ENCODE measurements at places on chromosomes 4 and X.

DNA sequence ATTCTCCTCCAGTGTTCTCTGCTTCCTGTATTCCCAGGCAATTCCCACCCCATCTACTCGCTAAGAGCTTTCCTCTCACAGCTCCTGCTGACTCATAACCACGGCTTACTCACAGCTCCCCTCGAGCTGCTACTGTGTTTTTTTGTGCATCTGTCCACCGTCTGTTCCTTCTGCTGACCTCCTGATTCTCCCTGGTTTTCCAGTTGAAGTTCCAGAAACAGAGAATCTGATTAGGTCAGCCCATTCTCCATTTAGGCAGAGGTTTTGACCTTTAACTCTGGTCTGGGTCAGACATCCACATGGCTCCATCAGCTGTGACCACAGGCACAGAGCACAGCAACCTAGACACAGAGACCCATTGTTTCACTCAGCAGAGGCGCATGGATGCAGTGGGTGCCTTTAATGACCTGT lies 5.5 kb upstream of the SMIM20 start:
- no peak for DNase-seq

DNA sequence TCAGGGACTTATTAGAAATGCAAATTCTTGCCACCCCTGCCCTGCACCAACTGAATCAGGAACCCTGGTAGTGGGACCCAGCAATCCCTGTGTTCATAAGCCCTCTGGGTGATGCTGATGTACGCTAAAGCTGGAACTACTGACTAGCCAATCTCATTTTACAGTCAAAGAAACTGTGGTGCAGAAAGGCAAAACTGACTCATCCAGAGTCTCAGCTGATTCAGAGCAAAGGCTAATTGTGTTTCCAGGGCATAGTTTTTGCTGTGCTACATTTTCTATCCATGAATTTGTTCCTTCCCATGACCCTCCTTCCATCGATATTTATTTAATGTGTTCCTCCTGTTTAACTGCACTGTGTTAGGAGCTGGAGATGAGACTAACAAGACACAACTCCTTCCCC lies 207.5 kb downstream of the REPS2 start:
- DNase-seq = no peak

DNA sequence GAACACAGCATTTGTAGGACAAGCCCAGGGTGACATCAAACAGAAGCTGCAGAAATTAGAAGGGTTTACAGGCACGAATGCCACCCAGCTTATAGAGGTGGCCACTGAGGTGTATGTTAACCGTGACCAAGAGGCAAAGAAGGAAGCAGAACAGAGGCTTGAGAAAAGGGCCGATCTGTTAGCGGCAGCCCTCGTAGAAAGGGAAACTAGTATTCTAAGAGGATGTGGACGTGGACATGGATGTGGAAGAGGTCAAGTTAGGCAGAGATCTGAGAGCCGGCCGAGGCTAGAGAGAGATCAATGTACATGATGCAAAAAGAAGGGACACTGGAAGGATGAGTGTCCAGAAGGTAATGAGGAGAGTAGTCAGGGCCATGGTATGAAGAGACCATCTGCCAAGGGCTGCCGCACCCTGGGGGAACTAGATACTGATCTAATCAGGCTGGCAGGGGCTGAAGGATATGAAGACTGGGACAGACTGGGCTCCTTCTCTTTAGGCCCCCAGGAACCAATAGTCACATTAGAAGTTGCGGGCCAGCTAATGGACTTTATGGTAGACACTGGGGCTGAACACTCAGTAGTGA lies 27.5 kb downstream of the LIAS start:
- no peak for DNase-seq

GRCh38 chr4:76305971-76306881 lies at the start of gene STBD1:
Gene STBD1, plus strand, starts transcription at chr4:76306733. Its CDS starts 37 bp downstream, at chr4:76306770.
- DNase-seq = peak; percentile 20

DNA sequence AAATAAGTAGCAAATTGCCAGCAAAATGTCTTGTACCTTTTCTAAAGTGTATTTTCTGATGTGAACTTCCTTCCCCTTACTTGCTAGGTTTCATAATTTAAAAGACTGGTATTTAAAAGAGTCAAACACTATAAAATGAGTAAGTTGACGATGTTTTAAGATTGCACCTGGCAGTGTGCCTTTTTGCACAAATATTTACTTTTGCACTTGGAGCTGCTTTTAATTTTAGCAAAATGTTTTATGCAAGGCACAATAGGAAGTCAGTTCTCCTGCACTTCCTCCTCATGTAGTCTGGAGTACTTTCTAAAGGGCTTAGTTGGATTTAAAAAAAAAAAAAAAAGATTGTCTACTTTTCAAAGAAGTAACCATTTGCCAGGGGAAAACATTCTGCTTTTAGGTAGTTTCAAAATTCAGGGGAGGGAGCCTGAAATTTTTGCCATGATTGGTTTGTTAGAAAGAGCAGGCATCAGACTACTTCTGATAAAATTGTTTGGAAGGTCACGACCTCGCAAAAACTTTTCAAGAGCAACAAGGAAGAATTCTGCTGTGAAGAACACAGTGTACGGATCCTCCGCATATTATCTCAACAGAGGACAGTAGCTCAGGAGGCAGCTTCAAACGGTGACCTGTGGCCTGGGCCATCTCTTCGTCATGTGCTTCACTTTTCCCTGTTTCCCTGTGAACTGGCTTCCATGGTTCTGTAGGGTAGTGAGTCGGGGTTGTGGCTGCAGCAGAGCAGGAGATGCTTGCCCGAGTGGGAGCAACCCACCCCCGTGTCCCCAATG lies 66.1 kb downstream of the CDS1 start:
- no peak for DNase-seq

GRCh38 chrX:105260291-105261043 lies 40.0 kb upstream of the TEX13A start:
- DNase-seq = no peak

DNA sequence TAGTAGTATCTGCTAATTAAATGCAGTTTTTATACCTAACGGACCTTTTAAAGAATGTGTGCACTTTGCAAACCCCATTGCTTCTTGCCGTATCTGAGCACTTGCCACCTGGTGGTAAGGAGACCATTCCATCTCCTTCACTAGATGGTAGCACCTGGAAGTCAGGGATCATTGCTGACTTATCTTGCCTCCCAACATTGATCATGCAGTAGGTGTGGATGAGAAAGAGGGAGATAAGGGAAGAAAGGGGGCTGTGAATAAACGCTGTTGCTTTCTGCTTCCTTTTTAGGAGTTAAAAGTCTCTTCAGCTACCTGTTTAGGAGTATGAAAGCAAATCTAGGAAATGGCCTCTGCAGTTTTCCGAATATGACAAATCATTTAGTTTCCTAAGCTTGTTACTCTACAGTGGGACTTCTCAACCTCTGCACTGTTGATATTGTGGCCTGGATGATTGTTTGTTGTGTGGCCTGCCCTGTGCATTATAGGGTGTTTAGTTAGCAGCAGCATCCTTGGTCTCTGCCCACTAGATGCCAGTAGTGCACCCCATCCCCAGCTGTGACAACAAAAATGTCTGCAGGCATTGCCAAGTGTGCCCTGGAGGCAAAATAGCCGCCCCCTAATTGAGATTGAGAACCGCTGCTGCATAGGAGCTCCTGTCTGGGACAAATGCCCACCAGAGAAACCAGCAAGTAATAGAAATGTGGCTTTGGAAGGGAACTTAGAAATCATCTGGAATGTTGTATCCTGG lies 38.8 kb downstream of the GAB1 start:
- DNase-seq = no peak

DNA sequence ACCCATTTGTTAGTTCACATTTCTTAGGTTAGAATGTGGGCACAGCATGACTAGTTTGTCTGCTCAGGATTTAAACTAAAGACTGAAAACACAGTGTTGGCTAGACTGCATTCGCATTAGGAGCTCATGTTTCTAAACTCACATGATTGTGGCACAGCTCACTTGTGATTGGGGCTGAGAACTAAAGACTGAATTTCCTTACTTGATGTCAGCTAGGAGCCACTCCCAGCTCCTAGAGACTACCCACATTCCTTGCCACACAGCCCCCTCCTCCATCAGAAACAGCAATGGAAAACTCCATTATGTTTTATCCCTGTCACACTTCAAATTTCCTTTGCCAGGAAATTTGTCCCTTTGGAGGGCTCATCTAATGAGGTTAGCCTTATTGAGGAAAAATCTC lies 170.2 kb upstream of the NUDT6 start:
- DNase-seq = no peak

DNA sequence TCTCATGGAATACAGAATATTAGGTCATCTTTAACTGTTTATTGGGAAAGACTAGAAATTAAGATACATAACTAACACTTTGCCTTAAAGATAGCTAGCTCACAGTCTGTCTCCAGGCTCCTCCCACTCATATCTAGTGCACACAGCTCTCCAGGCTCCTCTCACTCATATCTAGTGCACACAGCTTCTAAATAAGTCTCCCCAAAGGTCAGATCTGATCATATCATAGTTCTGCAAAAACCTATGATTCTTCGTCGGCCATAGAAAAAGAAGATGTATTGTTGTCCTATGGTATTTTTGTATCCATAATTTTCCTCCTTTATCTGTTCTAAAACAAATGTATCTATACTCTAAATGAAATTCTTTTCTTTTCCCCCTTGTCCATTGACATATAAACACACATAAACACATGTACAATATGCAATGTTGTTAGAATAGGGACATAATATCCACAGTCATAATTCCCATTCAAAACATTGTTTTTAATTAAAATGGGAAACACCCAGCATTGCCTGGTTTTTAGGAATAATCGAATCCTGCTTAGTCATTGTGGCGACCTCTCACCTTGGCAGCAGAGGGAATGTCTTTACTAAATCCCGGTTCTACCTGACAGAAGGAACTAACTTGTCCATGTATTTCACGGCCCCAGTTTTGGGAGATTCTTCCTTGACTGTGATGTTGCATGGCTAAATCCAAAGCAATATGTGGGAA lies 1282.0 kb downstream of the PCDH7 start:
- peak; percentile 55 for DNase-seq

DNA sequence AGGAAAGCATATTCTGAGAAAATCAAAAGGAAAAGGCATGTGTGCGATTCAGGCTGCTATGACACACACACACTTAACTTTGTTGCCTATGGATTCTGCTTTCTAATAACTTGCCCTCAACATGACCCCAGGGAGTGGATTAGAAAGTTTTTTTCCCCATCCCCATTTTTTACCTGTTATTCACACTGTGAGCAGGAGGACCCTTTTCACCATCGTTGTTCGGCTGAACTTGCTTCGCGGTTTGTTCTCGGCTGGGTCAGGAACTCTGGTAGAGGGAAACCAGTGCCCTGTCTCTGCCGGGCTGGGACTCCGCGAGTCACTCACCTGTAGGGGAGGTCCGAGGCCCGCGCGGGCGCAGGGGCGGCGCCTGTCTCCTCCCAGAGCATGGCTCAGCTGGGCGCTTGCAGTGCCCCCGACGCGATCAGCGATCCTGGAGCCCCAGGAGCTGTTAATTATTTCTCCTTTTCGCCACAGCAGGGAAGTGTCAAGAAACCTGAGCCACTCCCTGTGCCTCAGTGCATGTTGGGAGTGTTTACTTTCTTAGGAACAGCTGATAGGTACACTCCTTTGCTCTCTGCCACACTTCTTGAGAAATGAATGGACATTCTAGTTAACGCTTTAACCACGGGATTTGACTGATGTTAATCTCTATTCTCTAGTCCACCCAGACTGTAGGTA lies at the start of gene RASSF6:
Gene RASSF6, minus strand, starts transcription at position 322 of the 678 bp plus-strand sequence. CDS start 8,641 bp downstream, outside the sequence.
- DNase-seq = no peak

DNA sequence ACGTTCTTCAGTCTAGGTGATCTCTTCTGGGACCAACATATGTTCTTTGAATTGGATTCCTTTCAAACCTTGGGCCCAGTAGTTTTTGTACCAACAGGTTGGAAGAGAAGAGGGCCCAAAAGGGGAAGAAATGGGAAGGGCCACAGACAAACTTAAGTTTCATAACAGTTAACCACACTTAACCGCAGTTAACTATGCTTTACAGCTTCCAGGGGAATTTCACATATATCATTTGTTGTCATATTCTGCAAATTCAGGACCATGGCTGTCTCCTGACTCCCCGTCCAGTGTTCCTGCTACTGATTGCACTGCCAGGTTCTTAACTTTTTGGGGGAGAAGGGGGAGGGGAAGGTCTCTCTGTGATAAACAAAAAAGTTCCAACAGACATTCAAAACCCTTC lies 34.6 kb downstream of the RTL5 start:
- no peak for DNase-seq

DNA sequence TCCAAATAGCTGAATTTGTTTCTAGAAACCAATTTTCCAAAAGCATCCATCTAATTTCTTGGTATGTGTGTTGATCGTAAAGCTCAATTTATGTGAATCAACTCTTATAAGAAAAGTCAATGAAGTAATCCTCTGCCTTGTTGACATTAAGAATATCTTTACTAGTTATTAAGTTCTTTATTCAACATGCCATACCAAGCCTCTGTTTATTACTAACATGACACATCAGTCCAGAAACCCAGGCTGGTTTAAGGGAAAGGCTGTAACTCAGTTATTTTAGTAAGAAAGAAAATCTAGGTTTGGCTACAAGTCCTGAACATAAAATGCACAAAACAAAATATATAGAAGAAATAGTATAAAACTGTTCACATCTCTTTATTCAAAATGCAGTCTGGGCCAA lies 48.0 kb downstream of the KLHL34 start:
- no peak for DNase-seq

- DNase-seq = no peak
These were observed 2.0 kb upstream of the CCNQ start for GRCh38 chrX:153600921-153601320.

DNA sequence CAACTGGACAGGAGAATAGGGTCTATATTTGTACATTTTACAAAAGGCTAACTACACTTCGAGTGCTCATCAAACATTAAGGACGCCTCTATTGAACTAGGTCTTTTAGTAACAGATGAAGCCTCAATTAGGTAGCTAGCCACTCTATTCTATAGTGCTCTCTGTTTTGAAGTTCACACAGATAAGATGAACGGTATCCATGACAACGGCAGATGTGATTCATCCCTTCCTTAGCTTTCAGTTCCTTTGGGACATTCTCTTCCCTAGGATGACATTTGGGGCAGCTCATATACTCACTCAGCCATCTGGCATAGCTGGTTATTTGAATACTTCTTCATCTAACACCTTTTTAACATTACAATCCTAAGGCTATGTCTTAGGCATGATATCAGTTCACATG lies 62.4 kb upstream of the WDFY3 start:
- DNase-seq = no peak

- DNase-seq = no peak
These were observed 16.3 kb downstream of the GPR34 start for GRCh38 chrX:41705042-41705441.

- no peak for DNase-seq
These were observed 15.0 kb downstream of the TLR7 start for GRCh38 chrX:12881914-12882313.

- no peak for DNase-seq
These were observed 51.3 kb downstream of the RBPJ start for GRCh38 chr4:26372076-26372475.

- DNase-seq = no peak
These were observed 95.7 kb downstream of the CPZ start for GRCh38 chr4:8688041-8688907.

- DNase-seq = no peak
These were observed 3.4 kb downstream of the SORCS2 start for GRCh38 chr4:7195546-7196287.

DNA sequence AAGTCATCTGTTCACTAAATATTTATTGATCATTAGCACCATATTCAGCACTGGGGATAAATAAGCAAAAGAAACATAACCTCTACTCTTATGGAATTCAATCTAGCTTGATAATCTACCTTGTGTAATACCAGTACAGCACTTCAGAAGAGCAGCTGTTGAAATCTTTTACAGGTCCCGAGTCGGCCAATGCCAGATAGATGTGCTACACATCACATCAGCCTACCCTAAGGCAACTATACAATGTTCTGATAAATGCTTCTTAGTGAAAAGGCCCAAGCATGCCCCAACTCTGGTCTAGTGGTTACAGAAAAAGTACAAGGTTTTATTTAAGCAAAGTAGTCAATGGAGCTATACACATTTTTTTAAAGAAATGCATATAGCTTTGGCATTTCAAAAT lies 68.7 kb downstream of the MAPK10 start:
- DNase-seq = no peak
